A172 (cell line): ENCODE measurements at places on chromosomes 4 and X.

DNA sequence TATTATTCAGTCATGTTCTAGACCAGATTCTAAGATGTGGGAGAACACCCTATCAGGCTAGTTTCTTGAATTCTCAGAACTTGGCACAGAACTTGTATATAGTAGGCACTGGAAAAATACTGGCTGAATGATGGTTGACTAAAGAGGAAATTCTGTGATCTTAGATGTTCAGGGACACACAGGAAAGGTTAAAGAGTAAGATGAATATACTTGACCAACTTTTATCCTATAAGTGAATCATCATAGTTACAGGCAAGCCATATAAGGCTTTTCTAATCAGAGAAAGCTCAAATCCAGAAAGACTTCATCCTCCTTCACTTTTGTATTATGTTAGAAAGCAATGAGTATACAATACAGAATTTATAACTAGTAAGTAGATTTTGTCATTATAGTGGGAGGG lies 53.8 kb downstream of the SEPTIN11 start:
- no peak for DNase-seq

DNA sequence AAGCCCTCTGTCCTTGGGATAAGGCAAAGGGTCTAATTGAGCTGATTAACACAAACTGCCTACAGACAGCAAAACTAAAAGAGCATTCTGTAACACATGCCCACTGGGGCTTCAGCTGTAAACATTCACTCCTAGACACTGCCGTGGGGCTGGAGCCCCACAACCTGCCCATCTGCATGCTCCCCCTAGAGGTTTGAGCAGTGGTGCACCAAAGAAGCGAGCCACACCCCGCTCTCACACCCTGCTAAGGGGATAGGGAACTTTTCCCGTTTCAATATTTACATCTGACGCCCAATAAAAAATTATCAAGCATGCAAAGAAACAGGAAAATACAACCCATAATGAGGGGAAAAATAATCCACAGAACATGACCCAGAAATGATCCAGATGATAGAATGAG lies 46.9 kb upstream of the HSD17B10 start:
- DNase-seq = peak; percentile 1

GRCh38 chr4:99983289-99983943 lies 33.3 kb upstream of the H2AZ1 start:
- no peak for DNase-seq

- peak; percentile 45 for DNase-seq
Observed at GRCh38 chr4:58807843-58808615, 1697.8 kb upstream of the IGFBP7 start.

GRCh38 chrX:129636175-129636681 lies 18.5 kb downstream of the APLN start:
- no peak for DNase-seq

DNA sequence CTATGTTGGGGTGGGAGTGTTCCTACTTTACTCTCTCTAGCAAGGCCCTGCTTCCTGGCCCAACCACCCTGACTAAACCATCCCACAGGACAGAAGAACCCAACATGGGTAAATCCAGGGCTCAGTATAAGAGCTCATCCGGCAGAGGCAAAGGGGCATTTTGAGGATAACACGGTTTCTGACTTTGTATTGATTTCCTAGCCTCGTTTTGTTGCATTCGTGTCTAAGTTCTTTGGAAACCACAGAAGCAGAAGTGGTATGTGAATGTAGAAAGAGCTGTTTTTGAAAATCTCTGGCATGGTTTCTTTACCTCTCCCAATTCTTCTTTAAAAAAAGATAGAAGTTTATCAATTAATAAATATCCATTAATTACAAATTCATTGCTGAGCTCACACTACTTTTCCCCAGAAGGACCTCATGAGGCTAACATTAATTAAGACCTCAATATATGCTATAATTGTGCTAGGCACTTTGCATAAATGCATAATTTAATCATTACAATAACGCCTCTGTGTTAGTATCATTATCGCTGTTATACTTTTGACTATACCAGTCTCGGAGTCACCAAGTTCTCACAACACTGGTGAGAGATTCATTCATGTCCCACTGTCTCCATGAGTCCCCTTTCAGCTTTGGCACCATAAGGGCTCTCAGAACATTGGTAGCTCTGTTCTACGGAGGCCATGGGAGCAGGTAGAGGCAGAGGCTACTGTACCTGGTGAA lies 5.8 kb upstream of the CLNK start:
- no peak for DNase-seq

DNA sequence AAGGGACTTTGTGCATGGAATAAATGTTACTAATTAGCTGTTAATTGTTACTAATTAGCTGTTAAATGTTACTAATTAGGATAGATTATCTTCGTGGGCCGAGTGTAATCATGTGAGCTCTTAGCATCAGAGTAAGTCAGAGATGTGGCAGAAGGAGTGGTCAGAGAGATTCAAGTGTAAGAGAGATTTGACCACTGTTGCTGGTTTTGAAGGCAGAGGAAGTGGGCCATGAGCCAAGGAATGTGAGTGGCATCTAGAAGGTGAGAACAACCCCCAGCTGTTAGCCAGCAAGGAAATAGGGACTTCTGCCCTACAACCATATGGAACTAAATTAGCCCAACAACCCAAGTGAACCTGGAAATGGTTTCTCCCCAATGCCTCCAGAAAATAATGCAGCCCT lies 28.2 kb downstream of the ODAPH start:
- peak; percentile 7 for DNase-seq

DNA sequence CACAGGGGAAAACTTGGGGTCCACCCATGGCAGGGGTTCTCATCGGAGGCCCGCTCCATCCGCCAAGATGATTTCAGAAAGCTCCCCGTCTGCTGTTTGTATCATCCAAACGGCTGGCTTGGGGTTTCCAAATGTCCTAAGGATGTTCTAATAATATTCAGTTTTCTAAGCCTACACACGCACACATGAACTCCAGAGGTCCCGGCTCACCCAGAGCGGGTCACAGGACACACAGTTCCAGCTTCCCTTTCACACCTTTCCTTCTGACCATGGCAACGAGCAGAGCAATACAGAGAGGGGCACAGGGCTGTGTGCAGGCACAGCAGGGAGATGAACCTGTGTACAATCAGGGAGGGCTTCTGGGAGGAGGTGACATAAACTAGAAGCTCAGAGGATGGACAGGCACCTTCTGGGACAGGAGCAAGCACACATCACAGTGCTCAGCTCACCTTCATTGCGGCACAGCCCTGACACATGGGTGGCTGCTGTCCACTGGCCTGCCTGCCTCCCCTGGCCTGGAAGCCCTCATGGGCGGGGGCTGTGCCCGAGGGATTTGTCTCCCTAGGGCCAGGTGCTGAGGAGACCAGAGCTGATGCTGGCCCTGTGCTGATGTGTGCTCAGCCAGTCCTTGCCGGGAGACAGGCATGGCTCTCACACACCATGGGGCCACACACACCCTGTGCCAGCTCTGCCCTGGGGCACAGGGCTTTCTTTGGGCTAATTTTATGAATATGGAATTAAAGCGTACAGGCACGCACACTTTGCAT lies 44.8 kb downstream of the ABLIM2 start:
- no peak for DNase-seq

- no peak for DNase-seq
Observed at GRCh38 chr4:3303923-3304710, 11.3 kb downstream of the RGS12 start.

DNA sequence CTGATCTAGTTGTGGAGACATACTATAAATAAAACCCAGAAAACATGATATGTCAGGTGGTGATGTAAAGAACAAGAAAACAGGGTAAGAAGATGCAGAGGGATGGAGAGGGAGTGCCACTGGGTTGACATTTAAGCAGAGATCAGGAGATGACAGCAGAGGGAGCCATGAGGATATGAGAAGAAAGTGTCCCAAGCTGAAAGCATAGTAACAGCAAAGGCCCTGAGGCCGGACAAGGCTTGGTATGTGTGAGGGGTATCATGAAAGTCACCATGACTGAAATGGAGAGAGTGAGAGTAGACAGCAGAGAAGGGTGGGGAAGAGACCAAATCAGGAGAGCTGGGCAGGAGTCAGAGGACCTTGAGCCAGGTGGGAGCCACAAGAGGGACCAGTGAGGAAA lies 3.4 kb downstream of the GPKOW start:
- DNase-seq = no peak

DNA sequence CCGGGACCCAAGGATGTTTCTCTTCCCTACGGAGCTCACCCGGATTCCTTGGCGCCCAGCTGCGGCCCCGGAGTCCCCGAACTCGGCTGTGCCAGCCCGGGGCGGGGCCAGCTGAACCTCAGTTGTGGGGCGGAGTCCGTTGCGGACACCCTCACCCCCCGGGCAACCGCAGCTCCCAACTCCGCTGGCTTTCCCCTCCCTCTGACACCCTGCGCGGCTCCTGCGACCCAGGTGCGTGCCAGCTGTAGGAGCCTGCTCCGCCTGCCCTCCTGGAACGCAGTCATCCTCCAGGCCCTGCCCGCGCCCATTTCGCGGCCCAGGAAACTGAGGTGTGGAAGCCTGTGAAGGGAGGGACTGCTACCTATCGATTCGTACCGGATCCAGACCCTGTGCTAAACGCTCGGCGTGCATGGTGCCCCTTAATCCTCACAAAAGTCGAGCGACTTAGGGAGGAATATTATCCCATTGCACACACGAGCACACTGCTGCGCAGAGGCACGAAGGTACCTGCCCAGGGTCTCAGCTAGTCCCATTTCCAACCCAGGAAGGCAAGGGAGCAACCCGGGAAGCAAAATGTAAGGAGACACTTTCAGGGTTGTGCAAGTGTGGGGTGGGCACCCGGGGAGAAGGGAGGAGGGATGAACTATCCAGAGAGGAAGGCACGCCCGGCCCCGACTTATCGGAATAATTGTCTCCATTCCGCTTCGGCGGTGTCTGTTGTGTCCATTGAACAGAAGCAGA lies 12.3 kb downstream of the MSX1 start:
- no peak for DNase-seq

GRCh38 chr4:146998157-146998556 lies 52.5 kb upstream of the TTC29 start:
- DNase-seq = no peak

- DNase-seq = no peak
Observed at GRCh38 chr4:167544391-167544790, 310.1 kb upstream of the SPOCK3 start.

DNA sequence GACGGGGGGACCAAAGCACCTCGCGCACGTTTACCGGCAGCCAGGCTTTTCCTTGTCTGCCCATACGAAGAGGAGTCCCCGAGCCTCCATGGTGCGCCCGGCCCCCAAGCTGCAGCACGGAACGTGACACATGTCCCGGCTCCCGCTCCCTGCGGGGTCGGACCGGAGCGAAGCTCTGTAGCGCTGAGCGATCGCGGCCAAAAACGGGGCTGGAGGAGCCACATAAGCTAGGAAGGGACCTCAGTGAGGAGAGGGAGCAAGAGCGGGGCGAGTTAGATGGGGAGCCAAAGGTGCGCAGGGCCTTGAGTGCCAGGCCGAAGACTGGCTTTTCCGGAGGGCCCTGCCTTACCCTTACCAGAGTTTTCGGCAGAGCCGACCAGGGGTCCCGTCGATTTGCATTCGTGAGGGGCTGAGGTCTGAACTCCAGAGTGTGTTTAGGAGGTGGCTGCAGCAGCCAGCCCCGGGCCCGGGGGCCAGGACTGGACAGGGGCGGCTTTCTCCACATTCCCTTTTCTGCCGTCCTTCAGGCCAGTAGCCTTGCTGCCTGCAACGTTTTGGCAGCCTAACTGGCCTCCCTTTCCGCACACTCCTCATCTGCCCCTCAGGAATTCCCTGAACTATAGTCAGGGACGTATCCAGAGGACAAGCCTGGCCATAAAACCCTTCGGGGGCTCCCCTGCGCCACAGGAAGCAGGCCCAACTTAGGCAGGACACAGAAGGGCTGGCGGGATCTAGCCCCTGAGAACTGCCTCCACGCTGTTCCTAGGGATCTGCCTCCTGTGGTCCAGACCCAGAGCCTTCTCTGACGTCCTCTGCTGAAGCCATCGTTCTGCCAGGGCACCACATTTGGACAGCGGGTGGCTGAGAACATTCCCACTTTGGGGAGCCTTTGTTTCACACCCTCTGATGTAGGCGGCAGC lies 689 bp downstream of the SSR4 start:
- no peak for DNase-seq

DNA sequence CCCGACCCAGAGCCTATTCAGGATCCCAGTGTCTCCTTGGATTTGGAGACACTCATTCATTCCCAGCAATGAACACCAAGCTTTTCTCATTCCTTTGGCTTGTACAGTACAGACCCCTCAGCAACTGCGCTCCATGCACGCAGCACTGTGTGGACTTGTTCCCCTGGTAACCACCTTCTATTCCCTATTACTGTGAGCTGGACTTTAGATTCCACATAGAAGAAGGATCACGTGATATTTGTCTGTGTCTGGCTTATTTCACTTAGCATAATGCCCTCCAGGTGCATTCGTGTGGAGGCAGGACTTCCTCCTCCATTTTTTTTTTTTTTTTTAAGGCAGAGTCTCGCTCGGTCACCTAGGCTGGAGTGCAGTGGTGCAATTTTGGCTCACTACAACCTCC lies 106.4 kb downstream of the PHKA2 start:
- DNase-seq = no peak

DNA sequence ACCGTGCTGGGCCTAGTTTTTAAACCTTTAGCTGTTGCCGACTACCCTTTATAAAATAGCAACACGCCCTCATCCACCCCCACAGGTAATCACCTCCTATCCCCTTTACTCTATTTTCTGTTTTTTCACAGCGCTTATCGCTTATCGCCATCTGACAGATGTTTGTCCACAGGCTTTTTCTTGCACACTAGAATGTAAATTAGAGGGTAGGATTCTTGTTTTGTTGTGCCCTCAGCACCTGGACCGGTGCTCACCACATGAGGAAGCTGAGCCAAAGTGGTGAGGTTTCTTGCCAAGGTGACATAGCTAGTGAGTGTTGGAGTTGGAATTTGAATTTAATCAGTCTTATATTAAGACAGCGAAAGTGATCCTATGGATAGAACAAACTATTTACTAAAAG lies 2.9 kb upstream of the RBBP7 start:
- no peak for DNase-seq

DNA sequence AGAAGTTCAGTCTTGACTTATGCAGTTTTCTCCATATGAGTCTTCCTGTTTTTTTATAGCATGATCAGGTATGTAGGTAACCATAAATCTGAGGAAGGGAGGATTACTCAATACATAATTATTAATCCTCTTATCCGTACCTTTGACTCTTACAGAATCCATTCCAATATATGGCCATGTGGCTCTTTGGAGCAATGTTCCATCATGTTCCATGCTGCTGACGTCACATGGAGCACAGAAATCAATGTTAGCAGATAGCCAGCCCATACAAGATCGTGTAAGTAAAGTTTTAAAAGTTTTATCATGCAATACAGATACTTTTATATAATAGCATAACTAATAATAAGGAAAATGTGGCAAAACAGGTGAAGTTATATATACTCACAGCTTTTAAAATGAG lies 19.6 kb downstream of the IL15 start:
- no peak for DNase-seq

DNA sequence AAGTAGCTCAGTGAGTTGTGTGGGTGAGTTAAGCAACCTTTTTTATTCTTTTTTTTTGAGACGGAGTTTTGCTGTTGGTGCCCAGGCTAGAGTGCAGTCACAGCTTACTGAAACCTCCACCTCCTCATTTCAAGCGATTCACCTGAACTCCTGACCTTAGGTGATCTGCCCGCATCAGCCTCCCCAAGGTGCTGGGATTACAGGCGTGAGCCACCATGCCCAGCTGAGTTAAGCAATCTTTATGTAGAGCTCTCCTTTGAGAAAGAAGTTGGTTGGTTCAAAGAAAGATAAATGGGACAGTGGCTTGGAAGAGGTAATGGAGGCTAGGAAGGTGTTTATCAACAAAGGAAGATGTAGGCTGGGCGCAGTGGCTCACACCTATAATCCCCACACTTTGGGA lies 3.2 kb downstream of the MSMO1 start:
- no peak for DNase-seq
